Activated T-cell treated with anti-CD3 and anti-CD28 coated beads for 4 hours (primary cell): ENCODE measurements at places on chromosomes 6 and 20.

- peak; percentile 61 for DNase-seq
Observed at GRCh38 chr6:33430991-33431879, 11.4 kb downstream of the SYNGAP1 start.

DNA sequence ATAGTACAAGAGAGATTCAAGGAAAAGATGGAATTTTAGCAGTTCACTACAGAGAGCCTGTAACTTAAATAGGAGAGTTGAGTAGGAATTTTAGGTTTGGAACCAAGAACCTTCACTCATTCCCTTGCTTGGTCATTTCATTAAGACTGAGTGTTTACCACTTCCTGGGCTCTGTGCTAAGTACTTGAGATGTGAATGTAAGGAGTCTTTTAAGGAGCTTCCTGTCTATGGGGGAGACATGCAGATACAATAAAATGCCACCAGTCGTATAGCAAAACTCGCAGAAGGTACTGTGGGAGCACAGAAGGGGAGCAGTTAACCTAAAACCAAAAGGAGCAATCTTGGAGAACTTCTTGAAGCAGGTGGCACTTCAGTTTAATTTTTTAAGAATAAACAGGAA lies 204.2 kb downstream of the SLC24A3 start:
- no peak for DNase-seq

DNA sequence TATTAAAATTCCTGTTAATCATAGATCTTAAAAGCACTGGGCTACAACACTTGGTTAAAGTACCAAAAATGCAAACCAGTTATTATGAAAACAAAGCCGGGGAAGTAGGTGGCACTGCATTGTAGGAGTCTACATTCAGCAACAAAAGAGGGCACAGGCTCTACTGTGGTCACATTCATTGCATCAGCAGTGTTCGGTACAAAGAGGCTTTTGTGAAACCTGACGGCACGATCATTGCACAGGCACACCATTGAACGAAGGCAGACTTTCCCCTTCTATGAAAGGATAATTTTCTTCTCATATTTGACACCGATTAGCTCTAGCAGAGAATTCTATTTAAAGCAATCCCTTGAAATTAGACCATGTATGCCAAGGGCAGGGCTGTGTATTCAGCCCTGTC lies 44.6 kb upstream of the AGPAT4 start:
- no peak for DNase-seq

GRCh38 chr20:62129731-62130531 lies 7.7 kb downstream of the LSM14B start:
- DNase-seq: no peak

DNA sequence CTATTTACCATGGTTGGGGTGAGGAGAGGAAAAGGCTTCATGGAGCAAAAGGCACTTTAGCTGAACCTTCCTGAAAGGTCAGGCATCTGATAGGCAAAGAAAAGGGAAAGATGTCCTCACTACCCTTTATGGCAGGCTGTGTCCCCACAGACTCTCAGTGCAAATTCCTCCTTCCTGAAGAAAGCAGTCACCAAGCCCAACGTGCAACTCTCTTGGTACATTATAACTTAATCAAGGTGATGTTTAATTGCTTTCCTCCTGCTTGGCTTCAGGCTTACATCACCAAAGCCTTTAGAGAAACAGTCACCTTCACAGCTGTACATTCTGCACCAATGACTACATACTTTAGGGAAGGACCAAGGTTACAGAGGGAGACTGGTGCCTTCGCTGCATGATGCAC lies 2.1 kb upstream of the CLIC5 start:
- DNase-seq: no peak

DNA sequence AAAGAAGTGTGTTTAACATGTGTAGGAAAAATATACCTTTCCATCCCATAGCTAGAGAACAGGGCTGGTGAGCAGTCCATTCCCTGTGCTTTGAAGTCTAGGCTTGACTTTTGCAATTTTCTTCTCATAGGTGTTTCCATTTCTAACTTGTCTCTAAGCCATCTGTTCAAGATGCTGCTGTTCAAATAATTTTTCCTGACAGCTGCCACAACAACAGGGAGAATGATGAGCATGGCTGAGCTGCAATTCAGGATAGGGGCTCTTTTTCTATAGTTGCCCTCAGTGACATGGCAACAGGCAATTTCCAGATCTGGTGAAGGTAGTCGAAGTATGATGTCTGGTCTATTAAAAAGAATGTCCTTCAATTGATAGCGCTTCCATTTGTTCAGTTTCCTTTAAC lies 103.0 kb upstream of the HS3ST5 start:
- DNase-seq: no peak

- no peak for DNase-seq
Observed at GRCh38 chr6:40582892-40583291, 4.3 kb downstream of the LRFN2 start.

- DNase-seq: no peak
Observed at GRCh38 chr6:155132617-155133016, 131.2 kb upstream of the CLDN20 start.

- no peak for DNase-seq
Observed at GRCh38 chr6:20178327-20178726, 33.9 kb downstream of the MBOAT1 start.

DNA sequence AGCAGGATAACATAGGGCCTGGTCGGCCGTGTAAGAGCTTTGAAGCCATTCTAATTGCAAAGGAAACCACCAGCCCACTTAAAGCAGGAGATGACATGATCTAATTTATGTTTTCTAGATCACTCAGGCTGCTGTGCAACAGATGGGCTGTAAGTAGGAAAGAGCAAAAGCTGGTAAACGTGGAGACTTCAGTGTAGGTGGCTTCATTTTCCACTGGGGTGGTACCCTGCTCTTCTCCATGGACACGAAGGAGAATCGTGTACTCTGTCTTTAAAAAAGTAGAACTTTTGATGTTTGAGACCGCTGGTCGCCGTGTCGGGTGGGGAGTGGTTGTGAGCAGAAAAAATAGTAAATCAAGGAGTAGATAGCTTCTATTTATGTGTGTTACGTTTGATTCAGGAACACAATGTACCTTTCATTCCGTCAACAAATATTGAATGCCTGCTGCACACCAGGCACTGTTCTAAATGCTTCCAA lies 6.4 kb downstream of the CASS4 start:
- no peak for DNase-seq

DNA sequence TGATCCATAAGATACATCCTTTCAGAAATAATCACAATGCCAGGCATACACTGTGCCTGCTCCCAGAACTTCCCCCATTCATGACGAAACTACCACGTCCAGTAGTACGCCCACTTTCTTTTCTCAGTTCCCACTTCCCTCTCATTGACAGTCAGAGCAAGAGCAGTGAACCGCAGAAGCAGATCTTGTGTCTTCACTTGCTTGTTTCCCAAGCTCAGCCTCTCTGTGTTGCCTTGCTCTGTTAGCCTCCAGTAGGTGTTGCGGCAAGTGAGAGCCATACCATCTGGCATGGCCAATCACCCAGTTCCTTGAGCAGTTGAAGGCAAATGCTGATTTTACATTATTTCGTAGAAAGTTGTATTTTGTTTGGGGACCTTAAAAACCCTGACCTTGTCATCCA lies 11.7 kb downstream of the UST start:
- no peak for DNase-seq

DNA sequence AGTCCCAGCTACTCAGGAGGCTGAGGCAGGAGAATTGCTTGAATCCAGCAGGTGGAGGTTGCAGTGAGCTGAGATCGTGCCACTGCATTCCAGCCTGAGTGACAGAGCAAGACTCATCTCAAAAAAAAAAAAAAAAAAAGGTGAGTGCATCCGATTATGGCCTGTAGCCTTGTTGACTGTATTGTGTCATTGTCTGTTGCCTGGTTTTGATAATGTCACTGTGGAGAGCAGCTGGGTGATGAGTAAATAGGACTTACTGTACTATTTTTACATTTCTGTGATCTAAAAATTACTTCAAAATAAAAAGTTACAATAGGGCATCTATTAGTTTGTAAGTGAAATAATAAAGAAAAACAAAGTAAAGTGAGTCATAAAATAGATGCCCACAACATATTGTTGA lies 134.1 kb upstream of the SALL4 start:
- DNase-seq: no peak

- DNase-seq: no peak
Observed at GRCh38 chr6:7922596-7922995, 12.0 kb upstream of the TXNDC5 start.

GRCh38 chr6:28003661-28004060 lies 46.6 kb downstream of the OR2B6 start:
- no peak for DNase-seq

DNA sequence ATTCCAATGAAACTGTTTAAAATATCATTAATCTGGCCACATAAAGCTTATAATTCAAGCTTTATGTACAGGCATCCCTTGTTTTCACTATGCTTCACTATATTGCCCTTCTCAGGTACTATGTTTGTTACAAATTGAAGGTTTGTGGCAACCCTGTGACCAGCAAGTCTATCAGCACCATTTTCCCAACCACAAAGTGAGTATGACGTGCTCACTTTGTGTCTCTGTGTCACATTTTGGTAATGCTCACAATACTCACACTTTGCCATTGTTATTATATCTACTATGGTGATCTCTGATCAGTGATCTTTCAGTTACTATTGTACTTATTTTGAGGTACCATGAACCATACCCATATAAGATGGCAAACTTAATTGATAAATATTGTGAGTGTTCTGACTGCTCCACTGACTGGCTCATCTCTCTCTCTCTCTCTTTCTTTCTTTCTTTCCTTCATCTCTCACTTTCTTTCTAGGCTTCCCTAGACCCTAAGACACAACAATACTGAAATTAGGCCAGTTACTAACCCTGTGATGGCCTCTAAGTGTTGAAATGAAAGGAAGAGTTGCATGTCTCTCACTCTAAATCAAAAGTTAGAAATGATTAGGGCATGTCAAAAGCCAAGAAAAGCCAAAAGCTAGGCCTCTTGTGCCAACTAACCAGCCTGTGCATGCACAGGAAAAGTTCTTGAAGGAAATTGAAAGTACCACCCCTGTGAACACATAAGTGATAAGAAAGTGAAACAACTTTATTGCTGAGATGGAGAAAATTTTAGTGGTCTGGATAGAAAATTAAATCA lies 227.9 kb downstream of the BCAS1 start:
- DNase-seq: no peak

GRCh38 chr6:155528982-155529453 lies 73.4 kb upstream of the NOX3 start:
- no peak for DNase-seq

- DNase-seq: no peak
Observed at GRCh38 chr6:2543321-2543720, 207.4 kb downstream of the MYLK4 start.

GRCh38 chr6:39206250-39206721 lies 23.0 kb downstream of the KCNK5 start:
- DNase-seq: no peak

DNA sequence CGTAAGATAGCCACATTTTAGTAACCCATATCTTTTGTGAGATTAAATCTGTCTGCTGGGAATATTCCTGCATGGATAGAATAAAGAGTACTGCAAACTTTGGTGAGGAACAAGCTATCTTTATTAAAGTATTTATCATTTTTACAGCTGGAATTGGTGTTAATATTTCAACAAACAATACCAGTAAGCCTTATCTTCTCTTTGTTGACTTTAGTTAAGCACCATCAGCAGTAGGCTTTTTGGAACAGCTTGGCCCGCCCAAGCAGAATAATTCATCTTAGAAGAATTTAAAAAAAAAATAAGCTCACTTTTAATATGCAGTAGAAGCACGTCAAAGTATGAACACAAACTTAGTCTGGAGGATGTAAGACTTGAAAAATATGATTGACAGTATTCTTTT lies 917.8 kb upstream of the ADGRB3 start:
- no peak for DNase-seq

DNA sequence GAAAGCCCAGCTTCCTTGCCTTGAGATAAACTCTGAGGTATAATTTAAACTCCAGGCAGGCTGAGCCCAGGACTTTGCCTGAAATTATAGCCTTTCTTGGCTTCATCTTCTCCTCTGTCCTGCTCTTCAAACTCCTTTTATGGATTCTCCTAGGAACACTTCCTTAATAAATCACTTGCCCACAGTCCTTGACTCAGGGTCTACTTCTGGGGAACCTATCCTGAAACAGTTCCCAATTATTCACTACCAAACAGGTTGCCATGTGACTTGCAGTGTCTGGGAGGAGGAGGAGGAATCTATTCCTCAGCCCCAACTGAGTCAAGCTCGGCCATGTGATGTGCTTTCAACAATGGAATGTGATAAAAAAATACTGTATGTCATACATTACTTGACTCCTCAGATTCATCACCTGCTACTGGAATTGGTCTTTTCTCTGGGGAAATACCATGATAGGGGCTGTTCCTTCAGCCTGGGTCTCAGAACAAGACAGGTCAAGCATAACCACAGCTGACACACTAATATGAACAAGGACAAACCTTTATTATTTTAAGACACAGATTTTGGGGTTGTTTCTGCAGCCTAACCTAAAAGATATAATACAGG lies 20.5 kb upstream of the CDKN1A start:
- no peak for DNase-seq

DNA sequence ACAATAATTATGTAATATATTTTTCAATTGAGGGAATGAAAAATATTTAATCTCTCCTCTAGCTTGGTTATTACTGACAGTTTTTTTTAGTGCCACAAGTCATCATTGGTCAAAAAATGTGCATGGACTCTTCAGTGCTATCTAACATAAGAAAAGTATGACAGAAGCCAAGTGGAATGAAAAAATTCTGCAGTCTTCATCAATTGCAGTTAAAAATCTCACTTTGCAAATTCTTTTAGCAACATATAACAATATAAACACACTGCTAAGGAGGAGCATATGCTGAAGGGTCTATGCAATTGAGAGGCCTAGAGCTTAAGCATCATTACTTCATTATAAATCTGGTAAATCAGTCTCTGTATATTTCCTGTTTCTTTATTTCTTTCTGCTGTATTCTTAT lies 175.1 kb downstream of the ARHGAP18 start:
- no peak for DNase-seq

GRCh38 chr6:107931894-107932293 lies 26.1 kb downstream of the SEC63 start:
- DNase-seq: no peak

DNA sequence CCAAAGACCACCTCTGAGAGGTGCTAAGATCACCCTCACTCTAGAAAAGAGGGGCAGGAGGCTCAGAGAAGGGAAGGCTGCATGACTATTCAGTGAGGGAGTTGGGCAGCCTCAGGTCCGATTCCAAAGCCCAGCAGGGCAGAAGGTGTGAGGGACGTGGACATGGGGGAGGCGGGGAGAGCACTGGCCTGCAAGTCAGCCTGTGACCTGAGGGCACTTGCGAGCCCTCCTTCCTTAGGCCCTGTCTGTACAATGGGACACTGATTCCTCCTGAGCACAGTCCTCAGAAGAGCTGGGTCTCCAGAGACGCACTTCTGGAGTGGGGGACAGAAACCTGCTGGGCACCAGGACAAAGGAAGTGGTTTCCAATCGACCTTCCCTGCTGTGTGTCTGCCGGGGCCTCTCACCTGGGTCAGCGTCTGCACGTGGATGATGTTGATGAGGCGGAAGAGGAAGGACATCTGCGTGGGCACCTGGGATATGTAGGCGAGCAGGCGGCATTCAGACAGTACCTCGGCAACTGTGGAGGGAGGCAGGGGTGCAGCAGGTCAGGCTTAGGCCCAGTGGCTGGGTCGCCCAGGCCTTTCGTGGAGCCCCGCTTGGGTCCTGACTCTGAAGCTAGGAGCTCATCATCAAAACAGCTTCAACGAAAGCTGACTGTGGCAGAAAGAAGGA lies 48.5 kb downstream of the MYH7B start:
- DNase-seq: no peak
